ENCODE measurements at places on chromosomes 3 and 15.
A peak's percentile ranks its signal among the peaks of the same experiment; 100 is the strongest.

GRCh38 chr3:39577541-39577940, 110.1 kb downstream of the MOBP start:
- DNase-seq, result no peak

DNA sequence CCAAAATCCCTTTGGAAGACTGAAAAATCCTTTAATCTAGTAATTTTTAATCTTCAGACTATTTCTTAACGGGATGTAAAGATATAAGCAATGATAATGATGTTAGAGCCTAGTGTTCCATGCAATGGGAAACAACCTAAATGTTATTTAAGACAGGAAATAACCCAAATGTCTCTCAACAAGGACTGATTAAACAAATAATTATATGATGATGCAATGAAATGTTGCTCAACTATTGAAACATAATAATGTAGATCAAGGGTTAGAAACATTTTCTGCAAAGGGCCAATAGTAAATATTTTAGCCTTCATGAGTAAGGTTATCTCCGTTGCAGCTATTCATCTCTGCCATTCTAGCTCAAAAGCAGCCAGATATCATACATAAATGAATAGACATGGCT, 275.4 kb downstream of the NEK10 start:
- no peak for DNase-seq

GRCh38 chr3:42127226-42127625, 36.1 kb downstream of the TRAK1 start:
- no peak for DNase-seq

GRCh38 chr3:90080988-90081387, 973.6 kb downstream of the EPHA3 start:
- no peak for DNase-seq

GRCh38 chr3:50323092-50323600, 601 bp upstream of the HYAL2 start:
- DNase-seq, result no peak

DNA sequence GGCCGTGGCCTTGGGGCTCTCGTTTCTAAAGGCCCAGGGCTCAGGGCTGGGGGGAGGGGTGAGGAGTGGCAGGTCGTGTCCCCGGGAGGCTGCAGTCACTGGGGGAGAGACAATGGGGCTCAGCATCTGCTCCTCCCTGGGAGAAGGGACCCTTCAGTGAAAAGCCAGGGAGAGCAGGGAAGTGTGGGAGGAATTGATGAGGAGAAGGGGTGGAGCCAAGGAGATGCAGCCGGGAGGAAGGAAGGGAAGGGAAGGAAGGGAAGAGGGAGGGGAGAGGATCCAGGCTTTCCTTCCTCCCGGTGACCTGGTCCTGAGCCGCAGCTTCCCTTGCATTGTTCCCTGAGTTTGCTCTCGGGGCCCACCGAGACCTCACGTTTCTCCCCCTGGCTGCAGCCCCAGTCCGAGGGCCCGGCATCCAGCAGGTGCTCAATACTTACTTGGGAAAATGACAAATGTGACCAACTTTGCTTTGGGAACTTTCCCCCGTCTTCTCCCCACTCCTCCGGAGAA, 1.4 kb upstream of the ZNF710 start:
- DNase-seq, result no peak

GRCh38 chr3:48299746-48300712, 33.4 kb downstream of the SPINK8 start:
- peak; percentile 61 for DNase-seq

GRCh38 chr3:51710631-51711351, 3.9 kb downstream of the GRM2 start:
- peak; percentile 26 for DNase-seq

DNA sequence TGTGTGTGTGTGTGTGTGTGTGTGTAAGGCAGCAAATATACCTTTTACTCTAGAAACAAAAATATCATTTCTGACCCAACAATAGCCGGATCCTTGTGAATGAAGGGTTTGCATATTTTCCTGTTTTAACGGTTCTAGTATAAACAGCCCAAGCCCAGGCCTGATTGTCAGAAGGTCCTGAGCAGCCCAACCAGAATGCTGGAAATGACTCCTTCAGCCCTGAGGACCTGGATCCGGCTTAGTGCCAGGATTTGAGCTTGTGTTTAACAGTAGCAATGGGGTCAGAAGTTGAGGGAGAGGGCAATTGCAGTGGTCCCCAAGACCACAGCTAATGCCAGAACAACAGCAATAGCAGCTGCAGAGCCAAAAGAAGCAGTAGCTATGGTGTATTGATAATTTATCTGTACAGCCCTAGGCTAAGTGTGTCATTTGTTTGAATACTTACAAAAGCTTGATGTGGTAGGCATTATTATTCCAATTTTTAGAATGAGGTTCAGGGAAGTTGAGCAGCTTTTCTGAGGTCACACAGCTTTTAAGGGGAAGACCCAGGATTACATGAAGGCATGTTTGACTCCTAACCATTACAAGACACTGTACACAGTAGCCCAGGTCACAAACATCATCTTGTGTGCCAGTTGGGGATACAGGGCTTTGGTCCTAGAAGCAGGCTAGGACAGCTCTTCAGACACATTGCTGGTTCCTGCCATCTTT, 12.8 kb downstream of the FOXL2 start:
- no peak for DNase-seq

- DNase-seq, result no peak
These were observed 247.6 kb upstream of the C2CD4B start for GRCh38 chr15:62412686-62413085.

DNA sequence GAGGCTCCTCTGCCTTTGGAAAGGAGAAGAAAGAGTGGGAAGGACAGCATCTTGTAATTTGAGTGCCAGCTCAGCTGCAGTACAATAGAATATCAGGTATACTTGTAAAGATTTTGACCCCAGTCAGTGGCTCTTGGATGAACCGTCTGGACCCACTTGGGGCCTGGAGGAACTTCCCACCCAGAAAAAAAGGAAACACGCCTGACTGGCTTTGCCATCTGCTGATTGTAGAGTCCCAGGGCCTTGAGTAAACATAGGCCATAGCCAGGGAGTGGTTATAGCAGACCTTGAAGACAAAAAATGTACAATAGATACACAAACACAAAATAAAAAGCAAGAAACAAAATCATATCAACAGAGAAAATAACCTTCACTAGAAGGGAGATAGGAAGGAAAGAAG, 112.1 kb downstream of the GOLIM4 start:
- no peak for DNase-seq

DNA sequence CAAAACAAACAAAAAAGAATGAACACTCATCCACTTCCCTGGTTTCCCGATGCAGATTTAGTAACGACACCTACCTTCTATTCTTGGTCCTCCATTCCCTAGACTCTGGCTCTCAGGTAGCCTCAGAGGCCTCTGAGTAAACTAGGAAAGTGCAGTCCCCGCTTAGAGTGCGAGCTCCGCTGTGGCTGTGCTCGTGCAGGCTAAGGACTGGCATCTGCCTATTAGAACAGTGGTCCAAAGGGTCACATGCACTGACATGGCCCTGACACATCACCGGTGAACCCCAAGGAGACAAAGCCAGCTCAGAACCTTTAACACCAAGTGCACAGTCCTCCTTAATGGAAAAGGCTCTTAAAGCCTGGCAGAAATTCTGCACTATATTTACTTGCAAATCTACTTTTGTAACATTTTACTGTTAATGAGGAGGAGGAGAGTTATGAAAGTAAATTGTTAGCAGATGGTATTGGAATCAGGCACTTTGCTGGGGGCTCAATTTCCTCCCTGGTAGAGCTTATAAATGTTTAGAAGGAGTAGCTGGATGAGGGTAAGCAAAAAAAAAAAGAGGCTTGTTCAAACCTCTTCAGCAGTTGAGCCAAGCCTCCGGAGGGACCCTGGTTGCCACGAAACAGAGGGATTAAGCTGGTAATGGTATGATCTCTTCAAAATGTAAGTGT, 31.1 kb downstream of the VGLL4 start:
- DNase-seq, result no peak

GRCh38 chr3:143975554-143976152, 4.0 kb downstream of the DIPK2A start:
- DNase-seq, result peak; percentile 56

- DNase-seq, result no peak
These were observed 40.1 kb downstream of the REC114 start for GRCh38 chr15:73483053-73483452.

DNA sequence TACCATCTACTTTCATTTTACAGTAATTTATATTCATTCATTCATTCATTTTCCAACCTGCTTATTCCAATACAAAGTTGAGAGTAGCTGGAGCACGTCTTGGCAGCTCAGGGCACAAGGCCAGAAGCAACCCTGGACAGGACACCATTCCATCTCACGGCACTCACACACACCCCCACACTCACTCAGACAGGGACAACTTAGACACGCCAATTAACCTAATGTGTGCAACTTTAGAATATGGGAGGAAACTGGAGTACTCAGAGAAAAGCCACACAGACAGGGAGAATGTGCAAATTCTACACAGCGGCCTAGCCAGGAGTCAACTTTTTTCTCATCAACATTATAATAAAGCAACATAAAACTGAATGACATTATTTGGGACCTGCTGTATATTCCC, 46.7 kb downstream of the IGF2BP2 start:
- DNase-seq, result no peak

GRCh38 chr15:99495430-99496301, 70.1 kb upstream of the MEF2A start:
- no peak for DNase-seq

- DNase-seq, result no peak
These were observed 121.0 kb upstream of the MBNL1 start for GRCh38 chr3:152147748-152148147.

- DNase-seq, result peak; percentile 41
These were observed 5.3 kb upstream of the STRA6 start for GRCh38 chr15:74207652-74208440.

DNA sequence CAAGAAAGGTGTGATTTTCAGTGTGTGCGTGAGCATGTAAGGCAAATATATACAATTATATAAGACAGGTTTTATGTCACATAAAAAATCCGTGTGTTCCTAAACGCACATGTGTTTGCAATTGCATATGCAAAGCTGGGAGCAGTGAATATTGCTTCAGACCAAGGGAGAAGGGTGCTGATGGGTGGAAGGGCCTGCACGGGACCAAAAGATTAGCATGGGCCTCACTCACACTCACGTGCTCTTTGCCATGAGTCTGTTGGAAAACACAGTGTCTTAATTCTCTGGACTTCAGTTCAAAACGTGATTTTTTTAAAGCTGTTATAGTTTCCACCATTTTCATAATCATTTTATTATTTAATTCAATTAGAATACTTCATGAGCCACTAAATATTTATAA, 7.2 kb upstream of the ARRDC4 start:
- DNase-seq, result no peak

DNA sequence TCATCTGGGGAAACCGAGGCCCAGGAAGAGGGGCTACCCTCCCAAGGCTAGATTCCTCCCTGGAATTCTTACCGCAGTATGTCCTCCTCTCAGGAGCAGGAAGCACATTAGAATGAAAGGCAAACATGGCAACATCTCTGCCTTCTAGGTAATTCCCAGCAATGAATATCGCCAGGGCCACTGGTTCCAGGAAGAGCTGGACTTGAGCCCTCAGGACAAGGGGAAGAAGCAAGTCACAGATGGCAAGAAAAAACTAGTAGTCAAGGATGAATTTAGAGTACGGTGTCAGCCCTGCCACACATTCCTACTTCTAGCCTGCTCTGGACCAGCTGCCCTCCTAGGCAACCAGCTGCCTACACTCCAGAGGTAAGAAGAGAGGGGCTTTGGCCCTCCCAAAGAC, 42.9 kb downstream of the MEGF11 start:
- no peak for DNase-seq

DNA sequence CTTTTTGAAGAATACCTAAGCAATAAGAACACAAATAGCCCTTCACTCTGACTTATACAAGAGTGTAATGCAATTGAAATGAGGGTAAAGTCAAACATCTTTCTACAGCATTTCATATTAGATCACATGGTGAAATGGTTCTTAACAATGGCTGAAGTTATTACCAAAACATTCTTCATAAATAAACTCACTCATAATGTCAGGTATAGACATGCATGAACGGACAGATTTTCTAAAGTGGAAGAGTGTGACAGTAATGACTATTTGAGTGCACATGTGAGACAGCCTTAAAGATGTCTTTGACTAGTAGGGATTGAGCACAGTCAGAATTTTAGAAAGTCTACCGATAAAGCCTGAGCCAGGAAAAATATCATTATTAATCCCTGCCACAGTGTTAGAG, 471.0 kb downstream of the ZPLD1 start:
- DNase-seq, result no peak

DNA sequence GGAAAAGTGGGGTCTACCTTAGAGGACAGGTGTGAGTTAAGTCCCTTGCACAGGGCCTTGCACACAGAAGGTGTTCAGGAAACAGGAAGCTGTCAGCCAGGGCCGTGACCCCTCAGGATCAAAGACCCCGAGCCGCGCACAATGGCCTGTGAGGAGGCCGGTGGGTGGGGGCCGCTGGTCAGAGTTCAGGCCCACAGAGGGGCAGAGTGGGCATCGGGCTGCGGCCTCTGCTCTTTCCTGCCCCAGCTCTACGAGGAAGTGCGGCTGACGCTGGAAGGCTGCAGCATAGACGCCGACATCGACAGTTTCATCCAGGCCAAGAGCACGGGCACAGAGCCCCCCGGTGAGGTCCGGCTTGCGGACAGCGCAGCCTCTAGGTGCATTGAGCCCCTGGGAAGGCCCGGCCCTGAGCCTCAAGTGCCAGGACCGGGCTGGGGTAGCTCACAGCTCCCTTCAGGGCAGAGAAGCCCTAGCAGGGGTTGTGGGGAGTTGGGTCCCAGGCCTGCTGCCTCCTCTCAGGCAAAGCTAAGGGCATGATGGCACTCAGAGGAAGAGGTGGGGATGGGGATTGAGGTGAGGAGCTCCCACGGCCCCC, 37.2 kb downstream of the PSTPIP1 start:
- DNase-seq, result no peak

GRCh38 chr3:193731656-193732055, 138.6 kb downstream of the OPA1 start:
- no peak for DNase-seq

DNA sequence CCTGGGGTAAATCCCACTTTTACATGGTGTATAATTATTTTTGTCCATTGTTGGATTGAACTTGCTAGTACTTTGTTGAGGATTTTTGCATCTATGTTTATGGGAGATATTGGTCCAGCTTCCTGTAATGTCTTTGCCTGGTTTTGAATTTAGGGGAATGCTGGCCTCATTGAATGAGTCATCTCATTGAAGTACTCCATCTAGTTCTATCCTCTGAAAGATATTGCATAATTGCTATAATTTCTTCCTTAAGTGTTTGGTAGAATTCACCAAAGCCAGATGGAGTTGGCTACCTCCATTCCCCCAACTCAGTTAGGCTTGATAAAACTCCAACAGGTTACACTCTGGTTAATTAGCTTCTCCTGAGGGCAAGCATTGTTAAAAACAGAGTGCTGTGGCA, 237.4 kb upstream of the TGFBR2 start:
- DNase-seq, result no peak

DNA sequence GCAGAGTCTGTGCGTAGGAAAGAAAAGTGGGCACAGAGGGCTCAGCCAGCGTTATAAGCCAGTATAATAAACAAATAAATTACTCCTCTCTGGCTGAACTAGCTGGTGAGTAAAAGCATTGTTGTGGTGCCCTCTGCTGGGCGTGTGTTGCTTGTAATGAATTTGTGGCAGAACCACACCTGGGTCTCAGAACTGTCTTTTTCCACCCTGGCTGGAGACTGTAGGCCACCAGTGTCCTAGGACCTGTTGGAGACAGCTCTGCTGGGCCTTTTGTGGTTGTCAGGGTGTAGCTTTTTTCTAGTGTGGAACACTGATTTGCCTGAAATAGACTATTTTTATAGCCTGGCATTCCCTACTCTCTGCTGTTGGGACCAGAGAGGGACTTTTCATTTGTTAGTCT, 130.5 kb upstream of the EIF1B start:
- DNase-seq, result peak; percentile 64

- peak; percentile 6 for DNase-seq
These were observed 356.5 kb downstream of the TBL1XR1 start for GRCh38 chr3:176840641-176841286.
